Amniotic stem cell (primary cell): ENCODE measurements at places on chromosomes 2 and 18.

- DNase-seq: peak; percentile 67
These were observed 161.2 kb upstream of the LRP1B start for GRCh38 chr2:142291969-142292368.

GRCh38 chr2:12737297-12737696 is 20.6 kb downstream of the TRIB2 start:
- no peak for DNase-seq

DNA sequence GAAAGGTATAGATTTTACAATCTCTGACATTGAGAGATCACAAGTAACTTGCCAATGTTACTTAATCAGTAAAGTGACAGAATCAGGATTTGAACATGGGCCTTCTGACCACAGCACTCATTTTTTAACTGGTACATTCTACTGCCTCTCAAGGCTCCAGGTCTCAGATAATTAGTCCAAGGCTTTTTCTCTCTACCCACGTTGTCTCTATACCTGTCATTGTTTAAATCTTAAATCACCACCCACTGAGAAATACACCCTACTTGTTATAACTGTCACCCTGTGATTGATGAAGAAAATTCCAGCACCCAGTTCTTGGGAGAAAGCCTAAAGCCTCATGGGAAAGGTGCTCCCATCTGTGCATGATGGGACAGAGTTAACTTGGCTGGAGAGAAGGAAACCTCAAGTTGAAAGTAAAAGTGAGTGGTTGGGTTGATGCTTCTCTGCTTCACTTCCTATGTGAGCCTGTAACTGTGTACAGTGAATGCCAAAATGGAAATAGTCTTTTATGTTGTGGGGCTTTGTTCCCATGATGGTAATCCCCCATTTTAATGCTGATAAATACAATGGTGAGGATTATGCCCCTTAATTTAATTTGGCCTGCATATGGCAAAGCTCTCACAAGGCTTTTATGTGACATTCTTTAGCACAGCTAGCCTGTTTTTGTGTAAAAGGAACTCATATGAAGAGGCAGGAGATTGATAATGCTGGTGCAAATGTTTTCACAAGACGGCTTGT is 190.1 kb upstream of the SP5 start:
- no peak for DNase-seq

DNA sequence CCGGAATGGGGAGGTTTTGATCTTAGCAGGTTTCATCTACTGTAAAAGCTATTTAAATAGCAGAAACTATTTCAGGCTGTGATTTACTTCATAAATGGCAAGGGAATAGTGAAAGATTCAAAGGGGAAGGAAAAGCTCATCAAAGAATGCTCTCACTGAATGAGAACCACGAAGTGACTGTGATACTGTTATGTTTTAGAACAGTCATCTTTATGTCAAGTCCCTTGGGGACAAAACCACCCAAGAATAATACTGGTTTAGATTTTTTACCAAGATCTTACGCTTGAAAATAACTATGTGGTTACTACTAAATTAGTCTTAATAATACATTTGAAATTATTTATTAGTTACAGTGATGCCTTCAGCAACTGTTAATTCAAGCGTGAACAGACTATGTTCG is 28.1 kb downstream of the FARSB start:
- DNase-seq: no peak

DNA sequence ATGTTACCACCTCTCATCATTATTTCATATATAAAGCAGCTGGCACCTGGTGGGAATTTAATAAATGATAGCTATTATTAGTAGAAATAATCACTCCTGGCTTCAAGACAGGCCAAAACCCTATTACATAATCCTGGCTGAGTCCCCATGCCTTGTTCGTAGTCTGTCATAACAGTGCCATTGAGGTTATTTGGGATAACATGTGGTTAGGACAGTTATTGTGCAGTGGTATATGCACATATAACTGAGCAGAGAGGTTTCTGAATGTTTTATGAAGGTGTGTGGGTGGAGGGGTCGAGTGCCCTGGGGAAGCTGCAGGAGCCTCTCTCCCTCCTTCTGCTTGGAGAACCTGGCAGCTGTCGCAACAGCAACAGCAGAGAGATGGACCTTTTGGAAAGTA is 162.4 kb upstream of the NABP1 start:
- DNase-seq: no peak

DNA sequence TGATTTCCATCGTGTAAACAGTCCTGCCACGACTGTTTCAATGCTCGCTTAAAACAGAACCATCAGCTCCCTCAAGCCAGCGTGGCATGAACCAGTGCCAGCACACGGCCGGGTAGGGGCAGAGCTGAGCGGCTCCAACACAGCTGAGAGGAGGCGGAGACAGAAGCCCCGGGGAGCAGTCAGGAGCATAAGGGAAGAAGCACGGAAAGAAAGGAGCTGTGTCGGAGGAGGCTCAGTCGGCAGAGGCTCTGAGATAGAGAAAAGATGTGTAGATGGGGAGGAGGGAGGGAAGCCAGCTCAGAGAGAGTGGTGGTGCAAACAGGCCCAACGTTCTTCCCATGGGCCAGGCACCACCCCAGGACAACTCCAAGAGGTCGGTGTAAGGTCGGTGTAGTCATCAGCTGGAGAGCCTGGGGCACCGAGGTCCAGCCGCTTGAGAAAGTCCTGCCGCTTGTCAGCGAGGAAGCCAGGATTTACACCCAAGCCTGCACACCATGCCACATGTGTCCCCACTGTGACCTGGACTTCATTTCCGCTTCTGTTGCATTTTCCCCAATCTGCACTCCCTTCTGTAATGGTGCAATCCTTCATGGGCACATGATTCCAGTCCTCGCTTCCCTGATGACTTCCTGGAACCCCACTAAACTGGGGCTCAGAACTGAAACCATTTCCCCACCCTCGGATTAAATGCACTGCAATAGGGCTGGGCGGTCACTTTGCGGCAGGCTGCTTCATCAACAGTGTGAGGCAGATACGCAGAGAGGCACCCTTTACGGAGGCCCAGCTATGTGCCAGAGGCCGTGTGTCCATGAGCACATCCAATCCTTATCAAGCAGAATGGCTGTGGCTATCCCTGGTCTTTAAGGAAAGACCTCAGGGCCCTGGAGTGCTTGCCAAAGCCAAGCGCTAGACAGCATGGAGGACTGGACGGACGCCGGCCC is 43.5 kb downstream of the CYP27C1 start:
- no peak for DNase-seq

GRCh38 chr2:174430066-174430465 is 34.5 kb downstream of the SCRN3 start:
- no peak for DNase-seq

DNA sequence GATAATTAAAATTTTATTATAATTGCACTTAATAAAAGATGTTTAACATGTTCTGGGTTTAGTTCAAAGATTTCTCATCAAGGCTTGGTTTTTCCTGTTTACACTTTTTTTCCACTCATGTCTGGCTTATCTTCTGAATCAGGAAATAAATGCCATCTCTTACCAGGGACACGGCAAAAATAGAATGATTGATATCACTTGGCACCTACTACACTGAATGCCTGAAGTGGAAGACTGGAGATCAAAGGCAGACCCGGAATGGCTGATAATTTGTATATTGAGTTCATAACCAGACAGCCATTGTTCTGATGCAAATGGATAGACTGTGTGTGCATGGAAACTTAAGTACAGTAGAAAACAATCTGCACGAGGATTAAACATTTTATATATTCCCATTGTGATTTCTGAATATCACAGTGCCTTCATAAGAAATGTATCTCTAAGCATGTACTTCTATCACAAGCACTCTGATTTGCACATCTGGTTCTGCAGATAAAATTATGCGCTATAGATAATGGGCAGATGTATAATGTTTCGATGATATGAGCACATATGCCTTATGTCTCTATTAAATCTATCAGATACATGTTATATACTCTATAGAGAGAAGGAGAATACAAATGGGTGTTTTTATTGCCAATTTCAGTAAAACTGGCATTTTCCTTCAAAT is 304.8 kb downstream of the RND3 start:
- DNase-seq: no peak

DNA sequence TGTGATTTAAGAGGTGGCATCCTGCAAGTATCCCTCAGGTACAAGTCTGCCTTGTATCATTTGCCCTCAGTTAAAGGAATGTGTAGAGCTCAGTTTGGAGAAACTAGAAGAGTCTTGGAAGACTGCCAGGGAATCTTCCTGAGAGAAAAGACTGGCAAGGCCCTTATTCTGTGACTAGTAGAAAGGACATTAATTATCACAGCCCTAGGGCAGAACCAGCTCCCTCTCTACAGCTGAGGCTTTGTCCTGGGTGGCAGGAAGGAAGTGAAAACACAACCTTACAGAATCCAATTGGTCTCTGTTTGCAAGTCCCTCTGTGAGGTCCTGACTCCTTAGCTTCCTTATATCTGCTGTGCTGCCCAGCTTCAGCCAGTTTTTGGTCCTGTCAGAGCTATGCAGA is 385.9 kb upstream of the CYRIA start:
- no peak for DNase-seq

DNA sequence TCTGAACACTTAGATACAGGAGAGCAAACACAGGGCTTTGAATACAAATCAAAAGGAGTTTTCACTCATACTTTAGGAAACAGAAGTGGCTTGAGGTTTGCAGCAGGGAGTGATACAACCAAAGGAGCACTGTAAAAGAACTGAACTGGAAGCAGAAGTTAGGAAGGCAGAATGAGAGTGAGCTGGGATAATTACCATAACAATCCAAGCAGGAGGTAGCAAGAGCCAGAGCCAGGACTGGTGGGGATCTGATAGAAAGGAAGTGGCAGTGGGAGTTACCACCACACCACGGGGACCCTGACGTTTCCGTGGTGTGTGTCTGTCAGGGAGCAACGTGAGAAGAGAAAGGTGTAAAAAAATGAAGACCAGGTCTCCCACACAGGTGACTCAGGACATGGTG is 81.3 kb upstream of the EPB41L3 start:
- DNase-seq: no peak

DNA sequence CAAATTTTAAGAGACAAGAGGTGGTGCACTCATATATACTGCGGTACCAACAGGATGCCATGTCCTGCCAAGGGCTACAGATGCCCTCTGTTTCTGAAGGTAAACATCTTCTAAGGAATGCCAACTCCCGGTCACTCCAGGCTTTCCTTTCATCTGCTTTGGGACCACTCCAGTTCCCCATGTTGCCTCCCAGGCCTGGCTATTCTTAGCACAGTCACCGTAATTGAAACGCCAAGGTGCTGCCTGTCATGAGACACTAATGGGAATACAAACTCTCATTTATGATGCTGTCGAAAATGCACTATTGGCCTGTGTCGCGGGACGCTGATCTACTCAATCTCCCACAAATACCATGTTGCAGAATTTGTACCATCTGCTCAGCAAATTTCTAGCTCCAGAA is 79.6 kb downstream of the KLF7 start:
- no peak for DNase-seq

DNA sequence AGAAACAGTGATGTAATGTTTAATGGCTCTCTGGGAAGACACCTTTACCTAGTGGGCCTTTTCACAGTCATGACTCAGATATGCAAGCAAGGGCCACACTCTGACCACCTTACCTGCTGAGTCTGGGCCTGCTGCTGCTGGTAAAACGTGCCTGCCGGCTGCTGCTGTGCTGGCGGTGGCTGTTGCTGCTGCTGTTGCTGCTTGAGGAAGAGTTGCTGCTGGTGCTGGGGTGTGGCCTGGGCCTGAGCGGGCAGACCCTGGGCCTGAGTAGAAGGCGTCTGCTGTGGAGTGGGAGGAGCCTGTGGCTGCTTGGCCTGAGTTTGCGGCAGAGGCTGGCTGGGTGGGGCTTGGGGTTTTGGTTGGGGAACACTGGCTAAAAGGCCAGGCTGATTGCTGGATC is 81.6 kb upstream of the NFU1 start:
- DNase-seq: no peak

- DNase-seq: no peak
These were observed 21.4 kb upstream of the FRZB start for GRCh38 chr2:182887753-182888415.

DNA sequence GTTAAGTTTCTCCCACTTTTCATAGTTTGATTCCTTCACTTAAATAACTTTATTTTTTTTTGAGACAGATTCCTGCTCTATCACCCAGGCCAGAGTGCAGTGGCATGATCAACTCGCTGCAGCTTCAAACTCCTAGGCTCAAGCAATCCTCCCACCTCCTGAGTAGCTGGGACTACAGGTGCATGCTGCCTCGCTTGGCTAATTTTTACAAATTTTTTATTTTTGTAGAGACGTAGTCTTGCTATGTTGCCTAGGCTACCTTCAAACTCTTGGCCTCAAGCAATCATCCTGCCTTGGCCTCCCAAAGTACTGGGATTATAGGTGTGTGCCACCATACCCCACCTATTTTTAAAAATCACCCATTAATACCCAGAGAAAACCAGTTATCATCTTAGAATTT is 14.2 kb upstream of the WIPF1 start:
- no peak for DNase-seq

GRCh38 chr2:218400167-218400929 is 680 bp downstream of the CTDSP1 start:
- DNase-seq: no peak

DNA sequence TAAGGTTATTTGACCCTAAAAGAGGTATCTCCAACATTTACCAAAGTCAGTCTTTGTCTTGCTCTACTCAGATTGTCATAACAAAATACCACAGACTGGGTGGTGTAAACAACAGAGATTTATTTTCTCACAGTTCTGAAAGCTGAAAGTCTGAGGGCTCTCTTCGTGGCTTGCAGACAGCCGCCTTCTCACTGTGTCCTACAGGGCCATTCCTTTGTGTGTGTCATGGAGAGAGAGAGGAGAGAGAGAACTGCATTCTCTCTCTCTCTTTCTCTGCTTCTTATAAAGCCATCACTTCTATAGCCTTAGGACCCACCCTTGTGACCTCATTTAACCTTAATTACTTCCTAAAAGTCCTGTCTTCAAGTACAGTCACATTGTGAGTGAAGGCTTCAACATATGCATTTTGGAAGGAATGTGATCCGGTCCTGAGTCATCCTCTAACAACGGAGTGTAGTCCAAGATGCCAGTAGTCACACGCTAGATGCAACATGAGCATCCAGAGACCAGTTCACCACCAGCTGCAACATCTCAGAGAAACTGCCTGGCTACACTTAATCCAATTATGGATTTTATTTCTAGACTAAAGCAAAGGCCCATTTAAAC is 130.2 kb downstream of the CD226 start:
- peak; percentile 84 for DNase-seq

- no peak for DNase-seq
These were observed 641.7 kb downstream of the NR4A2 start for GRCh38 chr2:155690785-155691184.

GRCh38 chr2:1479346-1479745 is 66.1 kb downstream of the TPO start:
- DNase-seq: no peak

DNA sequence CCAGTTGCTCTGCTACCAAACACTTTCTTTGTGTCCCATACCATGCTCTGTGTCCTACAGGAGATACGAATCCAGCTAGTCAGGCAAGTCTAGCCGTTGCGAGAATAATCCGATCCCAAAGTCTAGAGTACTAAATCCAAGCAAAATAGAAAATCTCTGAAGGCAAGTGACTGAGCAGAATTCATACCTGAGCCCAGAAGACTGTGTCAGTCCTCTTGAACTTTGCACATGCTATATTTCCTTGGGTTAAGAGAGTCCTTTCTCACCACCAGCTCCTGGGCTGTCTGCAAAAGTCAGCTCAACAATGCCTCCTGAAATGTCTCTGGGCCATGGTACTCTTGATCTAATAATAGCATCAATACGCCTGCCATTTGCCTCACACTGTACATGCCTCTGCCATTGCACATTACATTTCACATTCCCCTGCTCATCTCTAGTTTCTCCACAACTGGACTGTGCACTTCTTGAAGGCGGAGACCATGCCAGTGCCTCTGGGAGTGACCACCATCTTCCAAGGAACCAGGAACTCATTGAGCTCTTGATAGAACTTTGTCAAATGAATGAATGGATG is 265.8 kb upstream of the ID2 start:
- no peak for DNase-seq
